Kidney capillary endothelial cell (primary cell): ENCODE measurements at places on chromosomes 16 and 17.
A peak's percentile ranks its signal among the peaks of the same experiment; 100 is the strongest.

DNA sequence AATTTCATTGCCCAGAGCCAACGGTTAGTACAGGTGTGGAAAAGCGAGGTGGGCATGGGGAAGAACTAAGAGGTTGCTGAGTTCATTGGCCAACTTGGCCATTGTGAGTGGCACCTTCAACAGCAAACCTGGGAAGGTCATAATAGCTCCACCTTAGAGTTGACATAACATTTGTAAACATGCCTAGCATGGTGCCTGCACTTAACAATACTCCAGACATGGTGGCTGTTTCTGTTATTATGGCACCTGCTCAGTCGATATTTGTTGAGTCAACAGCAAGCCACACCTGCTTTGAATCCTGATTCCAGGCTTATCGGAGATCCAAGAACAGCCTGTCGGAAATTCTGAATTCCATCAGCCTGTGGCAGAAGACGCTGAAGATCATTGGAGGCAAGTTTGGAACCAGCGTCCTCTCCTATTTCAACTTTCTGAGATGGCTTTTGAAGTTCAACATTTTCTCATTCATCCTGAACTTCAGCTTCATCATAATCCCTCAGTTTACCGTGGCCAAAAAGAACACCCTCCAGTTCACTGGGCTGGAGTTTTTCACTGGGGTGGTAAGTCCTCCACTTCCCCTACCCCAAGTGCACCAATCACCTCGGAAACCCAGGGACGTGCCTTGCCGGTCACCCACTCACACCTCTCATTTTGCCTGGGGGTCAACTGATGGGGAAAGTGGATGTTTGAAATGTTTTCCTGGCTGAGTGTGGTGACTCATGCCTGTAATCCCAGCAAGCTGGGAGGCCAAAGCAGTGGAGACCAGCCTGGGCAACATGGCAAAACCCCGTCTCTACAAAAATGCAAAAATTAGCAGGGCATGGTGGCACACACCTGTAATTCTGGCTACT lies 46.0 kb downstream of the TMC5 start:
- no peak for DNase-seq

GRCh38 chr16:75230471-75231110 lies 11.8 kb downstream of the CTRB1 start:
- DNase-seq, result no peak

GRCh38 chr16:68350813-68351350 lies 40.1 kb downstream of the PRMT7 start:
- DNase-seq, result no peak

DNA sequence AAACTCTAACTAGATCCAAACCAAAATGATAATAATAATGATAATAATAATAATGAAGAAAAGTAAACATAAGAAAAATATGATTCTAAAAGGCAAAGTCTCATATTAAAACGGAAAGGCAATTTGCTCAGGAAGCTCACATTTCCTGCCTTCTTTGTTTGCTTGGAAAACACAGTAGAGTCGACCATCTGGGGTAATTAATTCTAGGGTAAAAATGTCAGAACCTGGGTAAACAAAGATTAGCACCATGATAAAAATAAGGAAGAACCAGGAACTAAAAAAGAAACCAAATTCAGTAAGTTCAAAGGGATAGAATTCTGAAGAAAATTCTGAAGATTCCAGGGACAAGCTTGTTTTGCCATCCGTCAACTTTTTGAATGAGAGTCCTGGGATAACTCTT lies 16.2 kb downstream of the KRABD2 start:
- DNase-seq, result peak; percentile 59

GRCh38 chr17:19354748-19355147 lies 7.8 kb downstream of the B9D1 start:
- no peak for DNase-seq

DNA sequence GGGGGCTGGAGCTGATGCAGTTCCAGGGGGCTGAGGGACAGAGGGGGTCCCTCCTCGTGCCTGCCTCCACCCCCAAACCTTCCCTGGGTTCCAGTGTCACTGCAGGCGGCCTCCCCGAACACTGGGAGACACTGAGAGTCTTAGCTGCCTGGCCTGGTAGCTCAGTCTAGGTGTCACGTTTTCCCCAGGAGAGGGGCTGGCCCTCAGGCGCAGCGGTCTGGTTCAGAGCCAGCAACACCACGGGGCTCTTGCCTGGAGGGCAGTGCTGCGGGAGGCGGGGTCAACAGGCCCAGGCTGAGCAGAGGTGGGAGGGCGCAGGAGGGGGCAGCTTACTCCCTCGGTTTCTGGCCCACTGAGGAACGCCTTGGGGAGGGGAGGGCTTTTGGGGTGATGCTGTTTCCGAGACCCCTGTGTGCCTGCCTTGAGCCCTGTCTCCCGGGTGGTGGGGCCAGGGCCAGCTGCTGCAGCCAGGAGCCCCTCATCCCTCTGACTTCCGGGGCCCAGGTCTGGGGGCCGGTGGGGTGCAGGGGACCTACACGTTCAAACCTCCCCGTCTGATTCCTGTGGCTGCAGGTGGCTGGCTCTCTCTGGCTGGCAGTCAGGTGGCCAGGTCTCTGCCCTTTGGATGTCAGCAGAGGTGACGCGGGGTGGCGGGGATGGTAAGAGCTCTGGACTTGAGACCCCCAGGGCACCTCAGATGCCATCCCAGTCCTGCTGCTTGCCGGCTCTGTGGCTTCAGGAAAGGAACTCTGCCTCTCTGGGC lies 89.3 kb upstream of the GSE1 start:
- no peak for DNase-seq

- DNase-seq, result no peak
Observed at GRCh38 chr17:31517524-31517923, 126.0 kb downstream of the RAB11FIP4 start.

DNA sequence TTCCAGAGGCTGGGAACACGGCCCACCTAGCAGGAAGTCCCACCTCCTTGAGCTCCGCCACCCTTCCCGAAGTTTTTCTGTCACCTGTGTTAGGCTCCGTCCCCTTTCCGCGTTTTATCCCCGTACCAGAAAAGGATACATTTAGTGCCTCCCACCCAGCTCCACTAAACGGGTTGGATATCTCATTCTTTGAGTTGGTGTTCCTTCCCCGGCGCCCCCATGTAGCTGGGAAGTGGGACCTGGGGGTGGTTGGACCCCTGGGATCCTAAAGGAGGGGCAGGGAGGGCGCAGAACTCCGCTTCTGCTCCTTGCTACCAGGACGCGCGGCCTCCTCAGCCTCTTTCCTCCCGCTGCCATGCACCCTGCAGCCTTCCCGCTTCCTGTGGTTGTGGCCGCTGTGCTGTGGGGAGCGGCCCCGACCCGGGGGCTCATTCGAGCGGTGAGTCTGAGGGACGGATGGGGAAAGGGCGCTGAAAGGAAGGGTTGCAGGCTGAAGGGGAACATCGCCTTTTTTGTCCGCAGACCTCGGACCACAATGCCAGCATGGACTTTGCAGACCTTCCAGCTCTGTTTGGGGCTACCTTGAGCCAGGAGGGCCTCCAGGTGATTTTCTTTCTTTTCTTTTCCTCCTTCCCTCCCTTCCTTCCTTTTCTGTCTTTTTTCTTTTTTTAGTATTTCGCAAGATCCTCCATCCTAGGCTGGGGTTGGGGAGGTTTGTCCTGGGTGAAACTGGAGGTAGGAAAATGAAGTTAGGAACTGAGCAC lies 669 bp downstream of the RNF167 start:
- peak; percentile 21 for DNase-seq

DNA sequence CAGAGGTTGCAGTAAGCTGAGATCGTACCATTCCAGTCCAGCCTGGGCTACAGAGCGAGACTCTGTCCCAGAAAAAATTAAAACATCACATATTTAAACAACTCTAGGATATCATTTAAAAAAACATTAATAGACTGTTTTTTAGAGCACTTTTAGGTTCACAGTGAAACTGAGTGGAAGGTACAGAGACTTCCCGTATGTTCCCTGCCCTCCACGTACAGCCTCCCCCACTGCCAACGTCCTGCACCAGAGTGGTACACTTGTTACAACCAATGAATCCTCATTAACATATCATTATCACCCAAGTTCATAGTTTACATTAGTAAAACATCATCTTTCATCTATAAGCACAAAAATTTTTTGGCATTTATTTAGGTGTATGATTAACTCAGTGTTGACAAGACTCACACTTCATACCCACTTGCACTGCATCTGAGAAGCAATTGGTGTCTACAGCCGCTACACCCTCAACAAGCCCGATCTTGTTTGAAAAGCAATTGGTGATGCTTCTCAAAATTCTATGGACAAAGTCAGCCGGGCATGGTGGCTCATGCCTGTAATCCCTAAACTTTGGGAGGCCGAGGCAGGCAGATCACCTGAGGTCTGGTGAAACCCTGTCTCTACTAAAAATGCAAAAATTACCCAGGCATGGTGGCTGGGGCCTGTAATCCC lies 39.9 kb upstream of the STH start:
- DNase-seq, result no peak

GRCh38 chr17:58702045-58702476 lies 9.7 kb downstream of the RAD51C start:
- DNase-seq, result no peak

DNA sequence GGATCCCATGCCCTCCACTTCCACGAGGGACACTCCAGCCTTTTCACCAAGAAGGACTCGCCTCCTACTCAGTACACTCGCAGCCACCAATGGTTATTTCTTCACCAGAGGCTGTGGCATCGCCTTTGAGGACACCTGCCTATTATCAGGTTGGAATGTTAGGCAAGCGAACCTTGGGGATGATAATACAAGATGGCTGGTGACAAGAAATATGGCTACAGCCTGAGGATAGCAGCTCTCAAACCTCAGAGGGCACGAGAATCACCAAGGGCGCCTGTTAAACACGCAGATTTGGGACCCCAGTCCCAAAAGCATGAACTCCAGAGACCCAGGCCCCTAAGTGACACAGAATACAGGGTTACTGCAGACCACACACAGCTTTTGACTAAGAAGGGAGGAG lies 58.1 kb downstream of the CYTH1 start:
- no peak for DNase-seq

- DNase-seq, result no peak
Observed at GRCh38 chr16:88864521-88864920, 1.9 kb downstream of the PABPN1L start.

DNA sequence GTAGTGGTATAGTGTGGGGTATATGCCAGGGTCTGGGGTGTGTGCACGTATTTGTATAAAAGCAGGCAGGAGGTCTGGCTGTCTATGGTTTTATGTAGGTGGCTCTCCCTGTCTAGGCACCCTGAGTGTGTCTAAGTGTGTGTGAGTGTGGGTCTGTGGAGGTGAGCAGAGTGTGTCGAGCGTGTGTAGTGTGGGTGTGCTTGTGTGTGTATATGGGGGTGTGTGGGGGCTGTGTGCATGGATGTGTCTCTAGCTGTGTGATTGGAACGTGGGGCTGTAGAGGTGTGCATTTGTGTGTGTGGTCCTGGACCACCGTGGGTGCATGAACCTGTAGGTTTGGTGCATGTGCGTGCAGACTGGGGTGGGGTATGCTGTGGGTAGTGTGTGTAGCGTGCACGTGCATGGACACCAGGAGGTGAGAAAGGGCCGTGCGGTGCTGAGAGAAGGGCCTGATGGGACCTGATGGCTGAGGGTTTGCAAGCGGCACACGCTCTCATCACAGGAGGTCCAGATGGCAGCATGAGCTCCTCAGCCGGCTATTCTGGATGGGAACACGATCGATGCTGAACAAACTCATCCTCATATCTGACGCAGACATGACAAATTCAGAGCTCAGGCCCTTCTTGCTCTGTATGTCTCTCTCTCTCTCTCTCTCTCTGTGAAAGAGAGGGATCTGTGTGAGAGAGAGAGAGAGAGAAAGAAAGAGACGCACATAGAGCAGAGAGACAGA lies 27.7 kb downstream of the SPACA3 start:
- DNase-seq, result no peak

DNA sequence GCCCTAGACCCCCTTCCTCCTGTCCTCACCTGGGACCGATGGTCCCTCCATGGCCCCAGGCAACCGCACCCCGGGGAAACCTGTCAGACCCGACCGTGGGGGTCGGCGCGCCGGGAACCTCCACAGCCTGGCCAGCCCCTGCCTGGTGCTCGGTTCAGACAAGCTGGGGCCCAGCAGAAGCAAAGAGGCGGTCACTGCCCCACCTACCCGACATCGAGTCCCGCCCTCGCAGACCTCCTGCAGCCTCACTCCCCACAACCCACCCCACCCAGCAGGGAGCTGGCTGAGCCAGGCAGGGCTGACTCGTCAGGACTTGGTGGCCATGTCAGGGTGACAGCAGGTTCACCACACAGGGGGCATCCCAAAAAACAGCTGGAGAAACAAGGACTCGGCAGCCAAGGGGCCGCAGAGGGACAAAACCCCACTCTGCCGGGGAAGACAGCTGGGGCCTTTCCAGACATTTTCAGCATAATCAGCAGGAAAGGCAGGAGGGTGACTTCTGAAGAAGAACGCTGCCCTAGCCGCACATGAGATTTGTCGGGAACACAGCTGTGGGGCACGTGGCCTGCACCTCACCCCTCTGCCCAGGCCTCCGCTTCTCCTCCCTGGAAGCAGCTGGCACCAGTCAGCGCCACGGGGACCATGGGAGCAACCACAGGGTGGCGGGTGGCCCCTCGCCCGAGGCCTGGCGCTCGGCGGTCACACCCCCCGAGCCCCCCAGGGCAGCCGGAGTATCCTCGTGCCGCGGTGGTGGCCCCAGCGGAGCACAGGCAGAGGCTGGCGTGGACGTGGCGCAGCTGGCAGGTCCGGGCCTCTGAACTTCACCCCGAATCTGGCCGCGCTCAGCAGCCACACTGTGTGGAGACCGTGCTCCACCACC lies 22.9 kb downstream of the GNPTG start:
- no peak for DNase-seq

DNA sequence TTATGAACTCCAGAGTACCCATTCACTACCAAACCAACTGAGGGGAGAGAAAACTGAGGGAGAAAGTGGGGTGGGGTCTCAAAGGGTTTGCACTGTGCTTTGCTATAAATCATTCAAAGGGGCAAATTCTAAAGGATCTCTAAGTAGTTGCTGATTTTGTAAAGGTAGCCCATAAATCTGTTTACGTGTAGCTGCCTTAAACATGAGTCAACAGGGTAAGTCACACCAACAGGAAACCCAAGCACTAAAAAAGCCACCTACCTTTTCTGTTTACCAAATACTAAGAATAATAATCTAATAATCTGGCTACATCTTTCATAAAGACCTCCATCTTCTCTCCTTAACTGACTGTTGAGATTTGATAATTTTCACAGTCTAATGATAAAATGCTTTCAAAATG lies 8.4 kb upstream of the HSBP1 start:
- DNase-seq, result peak; percentile 40

GRCh38 chr17:41061964-41062363 lies 2.0 kb upstream of the KRTAP2-3 start:
- DNase-seq, result no peak

DNA sequence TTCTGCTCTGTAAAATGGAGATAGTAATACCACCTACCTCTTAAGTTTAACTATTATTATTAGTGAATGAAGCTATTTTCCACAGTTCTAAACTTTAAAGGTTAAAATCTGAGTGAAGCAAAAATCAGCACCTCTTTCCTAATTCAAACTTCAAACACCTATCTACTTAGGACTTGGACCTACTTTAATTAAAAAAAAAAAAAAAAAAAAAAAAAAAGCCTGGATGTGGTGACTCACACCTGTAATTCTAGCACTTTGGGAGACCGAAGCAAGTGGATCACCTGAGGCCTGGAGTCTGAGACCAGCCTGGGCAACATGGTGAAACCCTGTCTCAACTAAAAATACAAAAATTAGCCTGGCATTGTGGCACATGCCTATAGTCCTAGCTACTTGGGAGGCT lies 5.0 kb upstream of the KANSL1 start:
- no peak for DNase-seq
